Bronchial epithelial cell (primary cell): ENCODE measurements at places on chromosomes 11 and 22.

DNA sequence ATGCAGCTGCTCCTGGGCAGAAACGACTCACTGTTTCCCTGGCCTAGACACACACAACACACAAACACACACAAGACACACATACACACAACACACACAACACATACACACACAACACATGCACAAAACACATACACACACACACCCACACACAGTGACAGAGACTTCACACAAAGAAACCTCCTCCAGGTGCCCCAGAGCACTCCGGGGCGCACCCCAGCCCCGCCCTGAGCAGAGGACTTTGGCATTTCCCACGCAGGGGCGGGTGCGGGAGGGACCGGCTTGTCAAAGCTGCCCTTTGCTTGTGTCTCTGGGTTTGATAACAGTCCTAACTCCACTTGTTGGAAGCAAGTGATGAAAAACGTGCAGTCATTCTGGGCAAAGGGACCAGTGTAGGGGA, 6.5 kb downstream of the APOBEC3A start:
- DNase-seq = peak; percentile 12

- no peak for DNase-seq
Measured at GRCh38 chr11:115985896-115986295, 481.7 kb upstream of the CADM1 start.

DNA sequence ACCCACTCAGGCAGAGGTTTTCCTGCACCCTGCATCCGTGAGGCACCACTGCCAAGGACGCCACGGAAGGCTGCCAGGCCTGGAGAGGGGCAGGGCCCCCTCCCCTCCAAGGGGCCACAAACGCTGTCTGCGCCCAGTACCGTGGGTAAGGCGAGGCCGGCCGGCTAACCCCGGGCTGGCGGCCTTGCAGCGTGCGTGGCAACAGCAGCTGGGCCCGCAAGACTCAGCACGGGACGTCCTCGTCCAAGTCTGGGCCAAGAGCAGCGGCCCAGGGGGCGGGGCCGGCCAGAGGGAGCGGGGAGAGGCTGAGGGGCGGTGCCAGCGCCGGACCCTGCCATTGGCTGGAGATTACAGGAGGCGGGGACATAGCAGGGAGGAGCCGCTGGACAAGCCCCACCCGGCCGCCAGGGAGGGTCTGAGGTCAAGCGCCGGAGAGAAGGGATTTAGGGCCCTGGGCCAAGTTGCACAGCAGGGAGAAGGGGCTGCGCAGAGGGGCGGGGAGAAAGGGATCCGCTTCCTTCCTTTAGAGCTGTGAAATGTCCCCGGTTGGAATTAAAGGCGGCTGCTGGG, 16.0 kb downstream of the SLC43A1 start:
- DNase-seq = peak; percentile 69

DNA sequence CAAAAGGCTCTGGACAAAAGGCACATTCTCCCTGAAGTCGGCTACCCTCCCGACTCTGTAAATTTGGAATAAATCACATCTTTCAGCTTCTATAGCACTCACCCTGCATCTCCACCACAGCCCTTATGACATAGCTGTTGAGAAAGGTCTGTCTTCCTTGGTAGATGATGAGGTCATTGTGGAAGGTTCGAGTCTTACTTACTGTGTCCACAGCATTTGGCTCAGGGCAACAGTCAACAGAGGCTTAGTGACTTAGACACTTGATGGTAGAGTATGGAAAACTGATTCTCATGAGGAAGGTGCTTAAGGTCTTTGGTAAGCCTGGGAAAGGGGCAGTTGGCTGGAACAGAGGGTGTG, 45.6 kb downstream of the PTPRJ start:
- DNase-seq = no peak

DNA sequence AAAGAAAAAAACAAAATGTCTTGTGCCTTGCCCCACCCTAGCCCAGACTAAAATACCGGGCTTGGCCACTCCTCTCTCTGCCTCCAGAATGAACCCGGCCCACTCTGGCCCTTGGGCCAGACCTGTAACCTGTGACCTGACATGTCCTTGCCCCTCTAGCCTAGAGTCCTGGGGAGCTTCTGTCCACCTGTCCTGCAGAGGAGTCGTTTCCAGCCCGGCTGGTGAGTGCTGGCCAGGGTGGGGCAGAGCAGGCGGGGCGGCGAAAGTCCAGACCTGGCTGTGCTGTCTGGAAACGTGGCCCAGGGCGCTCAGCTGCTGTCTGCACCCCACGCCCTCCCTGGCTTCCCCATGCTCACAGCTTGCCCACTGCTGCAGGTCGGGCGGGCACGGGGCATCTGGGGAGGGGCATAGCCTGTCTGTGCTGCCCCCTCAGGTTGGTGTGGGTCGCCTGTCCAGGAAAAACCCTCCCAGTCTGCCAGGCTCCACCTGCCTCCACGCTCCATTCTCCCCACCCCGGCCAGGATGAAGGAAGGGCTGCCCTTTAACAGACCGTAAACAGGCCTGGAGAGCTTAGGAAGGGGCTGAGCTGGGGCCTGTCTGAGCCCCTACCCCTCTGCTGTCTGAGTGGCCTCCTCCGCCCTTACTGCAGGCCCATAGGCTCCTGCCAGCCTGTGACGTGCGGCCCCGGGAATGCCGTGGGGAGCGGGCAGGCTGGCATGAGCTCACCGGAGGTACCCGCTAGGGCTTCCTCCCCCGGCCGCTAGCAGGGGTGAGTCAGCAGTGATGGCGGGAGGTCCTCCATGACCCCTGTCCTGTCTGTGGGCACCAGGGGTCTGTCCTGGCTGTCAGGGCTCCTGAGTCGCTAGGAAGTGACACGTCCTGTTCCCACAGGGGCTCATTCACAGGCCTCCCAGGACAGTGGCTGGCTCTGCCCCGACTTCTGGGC, 1.9 kb downstream of the CD151 start:
- peak; percentile 89 for DNase-seq

DNA sequence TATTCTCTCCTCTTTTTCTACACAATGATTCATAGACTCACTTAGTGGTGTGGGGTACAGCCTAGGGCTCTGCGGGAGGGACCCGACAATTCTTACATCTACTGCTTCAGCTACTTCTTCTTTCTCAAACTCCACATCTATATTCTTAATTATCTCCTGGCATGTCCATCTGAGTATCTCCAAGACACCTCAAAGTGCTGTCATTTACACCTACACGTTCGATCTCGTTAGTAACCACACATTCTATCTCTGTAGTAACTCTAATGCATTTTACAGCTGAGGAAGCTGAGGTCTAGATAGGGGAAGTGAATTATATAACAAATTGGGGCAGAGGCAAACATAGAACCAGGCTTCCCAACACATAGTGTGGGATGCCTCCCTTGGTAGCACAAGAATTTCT, 27.7 kb upstream of the RRM1 start:
- DNase-seq = no peak

GRCh38 chr22:44870021-44870420, 117.6 kb downstream of the ARHGAP8 start:
- peak; percentile 75 for DNase-seq

- no peak for DNase-seq
Measured at GRCh38 chr11:78265326-78265725, 76.6 kb downstream of the USP35 start.

- no peak for DNase-seq
Measured at GRCh38 chr11:115931548-115932083, 427.4 kb upstream of the CADM1 start.

DNA sequence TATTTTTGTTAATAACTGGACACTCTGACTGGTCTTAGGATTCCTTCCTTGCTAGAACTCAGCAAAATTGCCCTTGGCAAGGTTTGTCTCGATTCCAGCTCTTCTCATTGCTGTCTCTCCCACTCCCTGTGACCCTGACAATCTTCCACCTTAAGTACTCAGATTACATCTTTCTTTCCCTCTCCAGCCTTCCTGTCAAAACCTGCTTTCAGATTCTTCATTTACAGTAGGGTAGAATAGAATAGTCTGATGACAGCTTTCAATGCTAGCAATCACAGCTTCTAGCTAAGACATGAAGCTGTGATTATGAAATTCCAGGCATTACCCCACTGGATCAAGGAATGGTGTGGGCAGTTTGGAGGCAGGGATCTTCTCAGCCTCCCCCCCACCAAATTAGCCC, 39.2 kb upstream of the LMO2 start:
- DNase-seq = peak; percentile 70

- no peak for DNase-seq
Measured at GRCh38 chr11:110050201-110050506, 43.0 kb upstream of the ZC3H12C start.

DNA sequence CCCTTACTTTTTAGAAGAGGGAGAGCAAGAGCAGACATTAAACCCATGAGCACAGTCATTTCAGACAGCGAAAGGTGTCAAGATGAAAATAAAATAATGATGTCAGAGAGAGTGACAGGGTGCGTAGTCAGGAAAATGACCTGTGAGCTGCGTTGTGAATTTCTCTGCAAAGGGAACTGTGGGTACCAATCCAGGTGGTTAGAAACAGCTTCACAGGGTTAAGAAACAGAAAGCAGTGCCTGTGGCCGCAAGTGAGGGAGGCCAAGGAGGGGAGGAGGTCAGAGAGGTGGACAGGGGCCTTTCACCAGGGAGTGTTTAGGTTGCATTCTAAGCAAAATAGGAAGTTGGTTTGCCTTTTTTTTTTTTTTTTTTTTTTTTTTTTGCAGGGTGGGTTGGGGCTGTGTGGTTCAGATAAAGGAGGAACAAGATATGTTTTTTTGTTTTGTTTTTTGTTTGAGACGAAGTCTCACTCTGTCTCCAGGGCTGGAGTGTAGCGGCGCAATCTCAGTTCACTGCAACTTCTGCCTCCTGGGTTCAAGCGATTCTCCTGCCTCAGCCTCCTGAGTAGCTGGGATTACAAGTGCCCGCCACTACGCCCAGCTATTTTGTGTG, 7.9 kb downstream of the TIGD3 start:
- no peak for DNase-seq

GRCh38 chr11:16194566-16194965, 161.8 kb downstream of the SOX6 start:
- DNase-seq = no peak

DNA sequence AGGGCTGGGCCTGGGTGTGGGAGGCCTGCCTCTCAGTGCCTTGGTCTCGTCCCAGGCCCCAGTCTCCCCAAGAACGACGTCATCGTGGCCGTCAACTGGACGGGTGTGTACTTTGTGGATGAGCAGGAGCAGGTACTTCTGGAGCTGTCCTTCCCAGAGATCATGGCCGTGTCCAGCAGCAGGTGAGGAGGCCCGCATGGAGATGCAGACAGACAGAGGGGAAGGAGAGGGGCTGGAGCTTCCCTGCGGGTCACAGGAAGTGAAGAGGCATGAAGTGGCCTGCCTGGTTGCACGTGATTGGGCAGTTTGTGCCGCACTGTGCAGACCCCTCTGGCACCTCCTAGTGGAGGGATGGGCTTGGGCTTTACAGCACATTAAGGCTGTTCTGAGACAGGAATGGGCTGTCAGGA, 70.4 kb downstream of the MYO7A start:
- DNase-seq = peak; percentile 20

DNA sequence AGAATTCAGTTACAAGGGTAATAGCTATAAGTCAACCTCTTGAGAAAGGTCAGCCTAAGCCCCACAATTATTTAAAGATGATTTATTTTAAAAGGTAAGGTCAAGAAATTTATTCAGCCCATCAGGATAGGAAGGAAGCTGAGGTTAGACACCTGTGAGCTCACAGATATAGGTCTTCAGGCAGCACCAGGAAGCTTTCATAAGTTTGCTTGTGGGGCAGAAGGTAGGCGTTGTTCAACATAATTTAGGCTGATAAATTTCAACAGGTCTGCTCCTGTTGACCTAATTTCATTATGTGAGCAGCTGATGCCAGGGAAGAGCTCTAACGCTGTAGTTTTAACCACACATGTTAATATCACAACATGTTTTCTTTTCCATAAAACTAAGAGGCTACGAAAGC, 118.1 kb upstream of the APOA1 start:
- DNase-seq = no peak

GRCh38 chr11:64976651-64977050, 4.7 kb upstream of the MAJIN start:
- DNase-seq = no peak

GRCh38 chr11:58513747-58514367, 6.0 kb upstream of the OR5B21 start:
- peak; percentile 68 for DNase-seq

GRCh38 chr22:31538815-31539214, 42.5 kb downstream of the SFI1 start:
- DNase-seq = no peak

DNA sequence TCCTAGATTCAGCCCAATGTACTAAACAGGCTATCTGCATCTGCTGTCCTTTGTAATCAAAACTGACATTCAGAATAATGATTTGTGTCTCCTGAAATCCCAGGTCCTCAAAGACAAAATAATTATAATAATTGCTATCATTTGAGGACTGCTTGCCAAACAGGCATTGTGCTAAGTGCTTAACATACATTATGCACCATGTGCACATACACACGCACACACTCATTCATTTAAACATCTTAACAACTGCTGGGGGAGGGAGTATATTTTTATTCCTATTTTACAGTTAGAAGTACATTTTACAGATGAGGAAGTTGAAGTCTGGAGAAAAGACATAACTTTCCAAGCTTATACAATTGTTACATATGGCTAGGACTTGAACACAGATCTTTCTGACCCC, 308.0 kb upstream of the ZC3H12C start:
- DNase-seq = no peak

GRCh38 chr11:110463153-110463552, 33.4 kb downstream of the FDX1 start:
- peak; percentile 45 for DNase-seq

DNA sequence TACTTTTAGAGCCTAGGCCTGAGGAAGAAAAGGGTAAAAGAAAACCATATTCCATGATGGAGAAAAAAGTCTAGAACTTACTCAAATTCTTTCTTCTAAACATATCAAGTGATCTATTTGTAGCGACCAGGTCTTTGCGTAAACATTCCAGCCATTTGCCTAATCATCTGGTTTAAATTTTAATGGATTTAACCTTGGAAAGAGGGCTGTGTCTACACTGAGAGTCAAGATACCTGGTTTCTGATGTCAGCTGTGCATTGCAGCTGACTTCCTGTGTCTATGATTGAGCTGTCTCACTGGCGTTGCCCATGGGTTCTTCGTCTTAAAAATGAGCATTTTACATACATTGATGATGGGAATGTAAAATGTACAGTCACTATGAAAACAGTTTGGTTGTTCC, 10.0 kb upstream of the TMEM123 start:
- DNase-seq = no peak

DNA sequence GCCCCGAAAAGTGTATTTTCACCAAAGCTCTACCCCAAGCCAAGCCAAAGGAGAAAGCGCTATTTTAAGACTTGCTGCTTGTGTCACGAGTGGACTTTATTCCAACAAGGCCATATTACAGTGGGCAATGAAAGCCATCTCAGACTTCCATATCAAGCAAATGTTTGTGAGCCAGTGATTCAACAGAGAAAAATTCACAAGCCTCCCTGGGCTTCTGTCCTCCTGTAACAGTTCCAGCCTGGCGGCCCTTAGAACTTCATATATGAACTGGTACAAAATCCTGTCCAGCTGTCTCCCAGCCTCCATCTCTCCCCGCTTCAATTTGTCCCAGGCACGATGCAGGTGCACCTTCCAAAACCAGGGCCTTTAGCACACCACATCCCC, 11.2 kb downstream of the LARGE1 start:
- DNase-seq = no peak

GRCh38 chr11:125433454-125434121, 62.5 kb downstream of the FEZ1 start:
- DNase-seq = peak; percentile 64
